ENCODE measurements at places on chromosomes 5 and 9.
A peak's percentile ranks its signal among the peaks of the same experiment; 100 is the strongest.

- DNase-seq: no peak
Observed at GRCh38 chr9:123174079-123174478, 94.3 kb downstream of the STRBP start.

- no peak for DNase-seq
Observed at GRCh38 chr9:123069010-123069481, 35.6 kb downstream of the GPR21 start.

- DNase-seq: no peak
Observed at GRCh38 chr9:15221746-15222145, 85.3 kb downstream of the TTC39B start.

GRCh38 chr5:132000677-132001453 is 10.6 kb downstream of the ACSL6 start:
- peak; percentile 78 for DNase-seq

- no peak for DNase-seq
Observed at GRCh38 chr5:110968246-110969005, 103.1 kb upstream of the TSLP start.

DNA sequence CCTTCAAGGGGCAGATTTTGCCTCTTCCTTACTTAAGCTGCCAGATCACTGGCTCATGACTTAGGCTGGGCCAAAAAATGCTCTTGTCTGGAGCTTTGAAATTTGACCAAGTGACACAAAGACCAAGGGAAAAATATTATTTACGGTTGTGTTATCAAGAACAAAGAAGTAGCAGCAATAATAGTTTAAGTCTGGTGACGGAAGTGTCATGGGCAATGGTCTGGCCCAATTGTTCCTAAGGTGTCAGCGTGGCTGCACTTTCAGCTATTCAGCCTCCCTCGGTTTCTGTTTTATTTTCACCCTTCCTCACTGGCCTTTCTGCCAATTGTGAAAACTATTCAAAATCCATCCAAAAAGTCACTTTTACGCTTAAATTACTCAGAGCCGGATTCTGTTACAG is 185.3 kb downstream of the CDH18 start:
- no peak for DNase-seq

GRCh38 chr9:111938427-111938800 is 41.8 kb downstream of the UGCG start:
- no peak for DNase-seq

DNA sequence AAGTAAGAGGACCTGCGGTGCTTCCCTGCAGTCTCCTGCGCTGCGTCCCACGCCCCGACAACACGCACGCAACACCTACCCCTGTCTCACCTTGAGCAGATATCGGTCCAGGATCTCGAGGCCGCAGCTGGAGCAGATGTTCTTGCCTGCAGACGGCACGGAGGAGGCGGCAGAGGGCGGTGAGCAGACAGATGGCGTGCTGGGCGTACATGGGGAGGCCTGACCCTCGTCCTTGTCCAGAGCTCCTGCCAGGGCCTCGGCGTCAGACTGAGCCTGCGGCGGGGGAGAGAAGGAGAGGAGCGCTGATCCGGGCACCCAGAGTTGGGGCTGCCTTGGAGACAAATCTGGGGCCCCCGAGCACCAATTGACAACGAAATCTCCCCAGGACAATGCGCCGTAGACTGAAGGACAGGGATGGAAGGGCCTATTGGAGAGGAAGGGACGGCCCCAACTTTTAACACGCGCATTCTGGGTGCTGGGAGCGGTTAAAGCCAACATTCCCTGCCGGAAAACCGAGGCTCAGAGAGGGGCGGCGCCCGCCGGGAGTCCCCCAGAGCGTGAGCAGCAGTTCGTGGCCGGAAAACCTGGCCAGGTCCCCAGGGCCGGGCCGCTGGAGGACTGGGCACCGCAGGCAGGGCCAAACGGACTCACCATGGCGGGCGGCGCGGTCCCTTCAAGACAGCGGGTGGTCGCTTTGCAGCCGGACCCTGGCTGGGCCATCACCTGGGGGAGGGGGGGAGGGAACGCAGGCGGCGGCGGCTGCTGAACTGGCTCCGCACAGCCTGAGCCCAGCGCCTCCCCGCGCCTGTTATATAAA is 1.8 kb downstream of the LHX6 start:
- no peak for DNase-seq

DNA sequence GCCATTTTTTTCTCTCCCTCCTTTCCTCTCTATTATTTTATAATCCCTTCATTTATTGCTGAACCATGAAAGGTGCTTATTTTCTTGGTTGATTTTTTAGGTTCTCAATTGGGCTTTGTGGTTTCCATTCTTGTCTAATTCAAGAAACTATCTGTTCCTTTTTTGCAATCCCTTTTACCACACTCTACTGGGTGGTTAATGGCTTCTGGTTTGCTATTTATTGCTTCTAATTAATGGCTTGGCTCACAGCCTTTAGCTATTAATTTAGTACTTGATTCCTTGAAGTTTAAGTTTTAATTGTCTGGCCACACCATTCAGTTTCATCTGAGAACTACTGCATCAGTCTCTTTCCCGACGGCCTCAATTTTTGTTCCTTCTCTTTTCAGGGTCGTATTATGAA is 5.6 kb downstream of the FRRS1L start:
- DNase-seq: no peak

DNA sequence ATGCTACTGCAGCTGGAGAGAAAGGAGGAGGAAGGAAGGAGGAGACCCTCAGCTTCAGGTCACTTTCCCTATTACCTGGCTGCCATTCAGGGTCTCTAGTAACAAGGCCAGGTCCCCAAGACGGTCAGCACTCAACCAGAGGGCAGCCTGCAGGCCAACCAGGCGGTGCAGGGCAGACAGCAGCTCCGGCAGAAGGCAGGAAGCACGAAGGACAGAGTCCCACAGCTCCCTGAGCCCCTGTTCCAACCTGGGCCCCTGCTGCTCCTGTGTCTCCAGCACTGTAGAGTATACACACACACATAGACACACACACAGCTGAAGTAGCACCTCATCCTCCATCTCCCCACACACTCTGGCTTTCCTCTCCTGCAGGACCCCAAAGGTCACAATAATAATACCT is 1.7 kb downstream of the FANCG start:
- DNase-seq: no peak

DNA sequence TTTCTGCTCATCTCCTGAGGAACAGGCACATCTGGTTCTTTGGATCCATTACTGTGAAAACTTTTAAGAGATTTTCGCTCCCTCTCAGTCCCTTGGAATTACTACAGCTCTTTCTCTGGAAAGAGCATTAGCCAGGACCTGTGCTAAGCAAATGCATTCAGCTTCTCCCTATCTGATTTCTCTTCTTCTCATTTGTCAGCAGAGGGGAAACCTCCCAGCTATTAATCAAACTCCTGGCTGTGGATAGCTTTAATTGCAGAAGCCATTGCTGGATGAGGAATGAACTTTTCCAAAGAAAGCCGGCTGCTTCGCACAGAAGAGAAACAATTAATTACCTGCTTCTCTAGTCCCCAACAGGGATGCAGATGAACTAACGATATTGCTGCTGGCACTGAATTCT is 37.9 kb downstream of the TLR4 start:
- DNase-seq: no peak

GRCh38 chr5:919356-920000 is 26.8 kb downstream of the TRIP13 start:
- DNase-seq: no peak

GRCh38 chr9:129774791-129775447 is 22.1 kb upstream of the PTGES start:
- DNase-seq: no peak

DNA sequence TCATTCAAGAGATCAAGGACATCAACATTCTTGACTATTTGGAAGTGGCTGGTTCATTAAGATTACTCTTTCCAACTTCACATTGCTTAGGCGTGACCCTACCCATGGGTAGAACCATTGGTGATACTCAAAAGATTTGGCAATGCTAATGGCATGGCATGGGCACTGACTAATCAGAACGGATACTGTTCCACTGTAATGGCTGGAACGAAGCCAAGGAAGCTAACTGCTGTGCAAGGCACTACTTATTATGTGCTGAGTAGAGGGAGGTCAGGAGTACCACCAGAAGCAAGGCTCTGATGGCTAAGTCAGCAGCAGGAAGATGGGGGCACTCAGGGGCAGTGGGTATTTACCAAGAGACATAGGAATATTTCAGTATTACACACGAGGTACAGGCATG is 31.9 kb downstream of the GNA14 start:
- DNase-seq: no peak

GRCh38 chr9:108445431-108446071 is 410.2 kb downstream of the ACTL7B start:
- no peak for DNase-seq

- no peak for DNase-seq
Observed at GRCh38 chr5:22908129-22908528, 55.0 kb upstream of the CDH12 start.

GRCh38 chr5:154506049-154506715 is 28.2 kb upstream of the HAND1 start:
- DNase-seq: no peak

GRCh38 chr5:58775701-58776262 is 192.9 kb downstream of the RAB3C start:
- no peak for DNase-seq

DNA sequence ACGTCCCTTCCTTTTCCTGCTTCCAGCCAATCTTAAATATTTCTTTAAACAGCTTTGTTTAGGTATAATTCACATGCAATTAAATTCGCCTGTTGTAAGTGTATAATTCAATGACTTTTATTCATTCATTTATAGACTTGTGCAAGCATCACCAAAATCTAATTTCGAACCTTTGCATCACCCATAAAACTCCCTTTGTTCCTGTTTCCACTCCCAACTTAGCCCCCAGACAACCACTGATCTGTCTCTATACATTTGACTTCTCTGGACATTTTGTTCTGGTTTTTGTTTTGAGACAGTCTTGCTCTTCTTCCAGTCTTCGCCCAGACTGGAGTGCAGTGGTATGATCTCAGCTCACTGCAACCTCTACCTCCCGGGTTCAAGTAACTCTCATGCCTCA is 71.5 kb downstream of the NR6A1 start:
- DNase-seq: no peak

- no peak for DNase-seq
Observed at GRCh38 chr5:14332746-14333145, 189.6 kb downstream of the TRIO start.

DNA sequence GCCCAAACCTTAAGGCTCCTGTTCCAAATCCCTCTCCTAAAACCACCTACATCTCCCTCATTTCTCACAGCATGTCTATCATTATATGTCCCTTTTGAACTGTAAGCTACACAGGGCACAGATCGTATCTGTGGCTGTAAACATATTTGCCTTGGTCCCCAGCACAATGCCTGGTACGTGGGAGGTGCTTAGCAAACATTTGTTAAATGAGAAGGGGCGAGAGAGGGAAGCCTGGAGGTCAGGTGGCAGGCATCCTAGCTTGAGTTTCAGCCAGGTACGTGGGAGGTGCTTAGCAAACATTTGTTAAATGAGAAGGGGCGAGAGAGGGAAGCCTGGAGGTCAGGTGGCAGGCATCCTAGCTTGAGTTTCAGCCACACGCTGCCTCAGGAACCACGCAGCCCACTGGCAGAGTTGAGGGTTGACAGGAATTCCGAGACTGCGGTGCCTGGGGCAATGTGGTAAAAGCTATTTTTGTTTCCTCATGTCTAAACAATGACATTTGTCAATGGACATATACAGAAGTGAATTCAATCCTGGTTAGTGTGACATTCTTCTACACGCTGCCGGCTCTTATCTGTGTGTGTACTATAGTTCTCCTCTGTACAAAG is 113.6 kb downstream of the EFNA5 start:
- DNase-seq: no peak

DNA sequence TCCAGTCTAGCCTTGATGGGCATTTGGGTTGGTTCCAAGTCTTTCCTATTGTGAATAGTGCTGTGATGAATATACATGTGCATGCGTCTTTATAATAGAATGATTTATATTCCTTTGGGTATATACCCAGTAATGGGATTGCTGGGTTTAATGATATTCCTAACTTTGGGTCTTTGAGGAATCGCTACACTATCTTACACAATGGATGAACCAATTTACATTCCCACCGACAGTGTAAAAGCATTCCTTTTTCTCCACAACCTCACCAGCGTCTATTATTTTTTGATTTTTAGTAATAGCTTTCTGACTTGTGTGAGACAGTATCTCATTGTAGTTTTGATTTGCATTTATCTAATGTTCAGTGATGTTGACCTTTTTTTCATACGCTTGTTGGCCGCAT is 1040.1 kb downstream of the MAT2B start:
- no peak for DNase-seq

DNA sequence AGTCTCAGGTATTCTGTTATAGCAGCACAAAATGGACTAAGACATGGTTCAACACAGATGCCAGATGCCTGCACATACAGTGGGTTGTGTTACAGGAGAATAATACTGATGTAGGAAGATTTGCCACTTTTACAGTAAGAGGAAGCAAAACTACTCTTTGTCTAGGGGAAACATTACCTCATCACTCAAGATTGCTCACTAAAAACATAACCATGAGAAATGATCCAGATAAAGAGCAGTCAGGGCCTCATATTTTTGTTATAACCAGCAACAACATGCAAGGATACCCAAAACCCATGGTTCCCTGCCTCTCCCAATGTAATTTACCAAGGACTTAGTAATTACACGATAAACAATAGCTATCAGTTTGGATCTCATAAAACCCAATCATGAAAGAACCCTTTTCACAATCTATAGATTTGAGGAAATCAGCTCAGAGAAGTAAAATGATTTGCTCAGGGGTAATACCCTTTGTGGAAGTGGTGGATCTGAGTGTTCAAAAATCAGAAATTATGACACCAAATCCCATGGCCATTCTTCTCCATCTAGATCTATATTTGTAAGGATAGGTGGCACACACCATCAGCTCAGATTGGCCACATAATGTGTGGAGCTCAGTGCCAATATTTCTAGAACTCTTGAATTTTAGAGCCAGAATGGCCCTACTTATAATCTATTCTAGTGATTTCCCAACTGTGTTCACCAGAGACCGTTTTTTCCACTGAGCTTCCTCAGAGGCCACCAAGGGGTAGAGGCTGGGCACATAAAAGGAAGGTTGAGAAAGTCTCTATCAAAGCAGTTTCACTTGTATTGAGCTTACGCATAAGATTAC is 27.8 kb downstream of the DPYSL3 start:
- no peak for DNase-seq

DNA sequence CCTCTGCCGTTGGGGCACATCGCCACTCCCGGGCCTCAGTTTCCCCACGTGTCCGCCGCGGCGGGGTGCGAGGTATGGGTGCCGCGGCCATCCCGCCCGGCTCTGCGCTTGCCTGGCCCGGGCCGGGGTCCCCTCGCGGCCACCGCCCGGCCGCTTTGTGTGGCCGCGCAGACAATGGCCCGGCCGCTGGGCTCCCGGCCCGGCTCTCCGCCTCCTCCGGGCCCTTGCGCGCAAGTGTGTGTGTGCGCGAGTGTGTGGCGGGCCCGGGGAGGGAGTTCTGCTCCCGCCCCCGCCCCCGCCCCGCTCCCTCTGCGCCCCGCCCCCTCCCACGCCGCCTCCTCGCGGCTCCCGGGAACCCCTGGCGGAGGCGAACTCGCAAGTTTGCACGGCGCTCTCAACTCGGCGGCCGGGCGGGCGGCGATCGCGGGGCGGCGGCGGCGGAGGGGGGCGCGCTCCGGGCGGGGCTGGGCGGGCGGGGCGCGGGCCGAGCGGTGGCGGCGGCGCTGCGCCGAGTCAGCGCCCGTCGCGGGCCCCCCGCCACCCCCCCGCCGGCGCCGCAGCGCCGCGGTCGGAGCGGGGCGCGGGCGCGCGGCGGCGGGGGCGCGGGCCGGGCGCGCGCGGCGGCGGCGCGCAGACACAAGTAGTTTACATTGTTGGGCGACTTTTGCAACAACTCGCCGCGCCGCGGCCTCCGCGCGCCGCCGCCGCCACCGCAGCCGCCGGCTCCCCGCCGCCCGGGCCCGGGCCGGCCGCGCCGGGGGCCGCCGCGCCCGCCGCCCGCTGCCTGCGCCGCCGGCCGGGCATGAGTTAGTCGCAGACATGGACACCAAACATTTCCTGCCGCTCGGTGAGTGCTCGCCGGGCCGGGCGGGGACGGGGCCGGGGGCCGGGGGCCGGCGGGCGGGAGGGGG is at the start of gene RXRA:
TSS of gene RXRA (plus strand) at position 643 of the 911 bp plus-strand sequence. CDS start at position 820, 177 bp downstream.
- peak; percentile 63 for DNase-seq

All from activated naive CD4-positive, alpha-beta T cell treated with anti-CD3 and anti-CD28 coated beads, Interleukin-2, amount 10 ng/mL, durations not matched to agents 7 days and 5 days (primary cell).